ENCODE measurements at places on chromosomes 2 and 18. TPM values are rescaled to one million over a fixed set of nuclear protein-coding genes. Genes with fewer than 3 reads are reported as not detected.

The LBX2 gene
- polyA plus RNA-seq: not detected

The NYAP2 gene
- 8.6 TPM for polyA plus RNA-seq

The DPP10 gene
- polyA plus RNA-seq: 54.3 TPM

The KLHL41 gene
- 2.5 TPM for polyA plus RNA-seq

The PFN4 gene
- 2.2 TPM for polyA plus RNA-seq

The IL1F10 gene
- polyA plus RNA-seq: not detected

The HTR2B gene
- polyA plus RNA-seq: 0.16 TPM

The DYNAP gene
- polyA plus RNA-seq: not detected

The EVA1A gene
- 1.0 TPM for polyA plus RNA-seq

The MRPS9 gene
- polyA plus RNA-seq: 33.8 TPM

The GNAL gene
- 74.4 TPM for polyA plus RNA-seq

The SLC38A11 gene
- 2.2 TPM for polyA plus RNA-seq

The SFT2D3 gene
- not detected for polyA plus RNA-seq

The AQP12A gene
- polyA plus RNA-seq: 0.62 TPM

The CYTIP gene
- 1.1 TPM for polyA plus RNA-seq

The C2orf15 gene
- 4.6 TPM for polyA plus RNA-seq

The MROH2A gene
- not detected for polyA plus RNA-seq

The GPR55 gene
- 0.08 TPM for polyA plus RNA-seq

The DNAJC5G gene
- 0.48 TPM for polyA plus RNA-seq

The MC5R gene
- 0.40 TPM for polyA plus RNA-seq

The SLC4A3 gene
- polyA plus RNA-seq: 56.8 TPM

The RAX gene
- not detected for polyA plus RNA-seq

The FAM237A gene
- not detected for polyA plus RNA-seq

The UGT1A10 gene
- polyA plus RNA-seq: not detected

The QPCT gene
- 25.6 TPM for polyA plus RNA-seq

The HTRA2 gene
- 57.3 TPM for polyA plus RNA-seq

The ITGA4 gene
- polyA plus RNA-seq: 7.2 TPM
